ENCODE measurements at places on chromosomes 3 and 15.

DNA sequence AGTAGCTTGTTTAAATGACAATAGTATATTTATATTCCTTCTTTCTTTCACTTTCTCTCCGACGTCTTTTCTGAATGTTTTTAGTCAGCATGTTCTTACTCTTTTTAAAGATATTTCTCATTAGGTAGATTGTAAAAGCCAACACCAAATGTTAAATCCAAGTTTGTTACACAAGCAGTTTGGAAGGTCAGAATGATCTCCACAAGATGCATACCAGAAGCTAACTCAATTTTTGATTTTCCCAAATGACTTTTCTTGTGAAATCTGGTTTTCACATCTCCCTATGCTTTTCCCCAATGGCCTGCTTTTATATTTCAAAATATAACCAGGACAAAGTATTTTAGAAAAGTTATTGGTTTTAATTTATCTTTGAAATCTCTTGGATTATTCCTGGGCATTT, 49.7 kb upstream of the TPRG1 start:
- DNase-seq = no peak

DNA sequence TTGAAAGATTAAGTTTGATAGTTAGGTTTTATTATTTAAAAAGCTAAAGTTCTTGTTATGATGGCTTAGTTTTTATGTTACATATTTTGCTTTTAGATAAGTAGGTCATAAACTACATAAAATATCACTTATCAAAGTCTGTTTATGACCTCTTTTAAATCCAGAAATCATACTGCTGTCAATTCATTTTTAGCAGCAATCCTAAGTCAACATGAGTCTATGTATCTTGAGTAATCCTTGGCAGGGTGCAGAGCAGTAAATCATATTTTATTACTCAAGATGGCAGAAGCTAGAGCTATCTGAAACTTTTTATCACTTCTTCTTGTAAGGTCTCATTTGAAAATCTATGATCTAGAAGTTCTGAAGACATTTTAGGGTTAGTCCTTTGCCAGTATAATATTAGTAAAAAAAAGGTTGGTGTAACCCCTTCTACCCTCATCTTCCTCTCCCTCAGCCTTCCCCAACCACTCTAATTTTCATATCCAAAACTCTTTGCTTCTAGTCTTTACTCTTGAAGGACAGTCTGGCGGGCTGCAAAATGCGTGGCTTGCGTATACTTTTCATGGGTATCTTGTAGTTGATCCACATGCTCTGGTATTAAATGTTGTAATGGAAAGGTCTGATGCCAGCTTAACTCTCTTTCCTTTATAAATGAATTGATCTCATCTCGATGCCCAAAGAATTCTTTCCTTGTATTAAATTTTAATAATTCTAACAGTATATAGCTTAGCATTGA, 134.0 kb upstream of the THRB start:
- no peak for DNase-seq

DNA sequence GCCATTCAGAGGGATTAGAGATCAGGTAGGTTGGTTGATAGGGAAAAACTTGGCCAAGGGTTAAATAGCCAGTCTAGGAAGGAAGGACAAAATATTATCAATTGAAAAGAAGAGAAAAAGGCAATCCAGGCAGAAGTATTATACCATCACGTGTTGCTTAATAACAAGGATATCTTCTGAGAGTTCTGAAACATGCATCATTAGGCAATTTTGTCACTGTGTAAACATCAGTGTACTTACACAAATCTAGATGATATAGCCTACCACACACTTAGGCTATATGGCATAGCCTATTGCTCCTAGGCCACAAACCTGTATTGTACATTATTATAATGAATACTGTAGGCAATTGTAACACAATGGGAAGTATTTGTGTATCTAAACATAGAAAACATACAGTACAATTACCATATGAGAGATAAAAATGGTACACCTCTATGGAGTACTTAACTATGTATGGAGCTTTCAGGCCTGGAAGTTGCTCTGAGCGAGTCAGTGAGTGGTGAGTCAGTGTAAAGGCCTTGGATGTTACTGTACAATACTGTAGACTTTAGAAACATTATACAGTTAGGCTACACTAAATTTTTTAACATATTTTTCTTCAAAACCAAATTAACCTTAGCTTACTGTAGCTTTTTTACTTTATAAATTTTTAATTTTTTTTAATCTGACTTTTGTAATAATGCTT, 2.7 kb downstream of the TEX55 start:
- DNase-seq = no peak

GRCh38 chr15:26126819-26127387, 263.8 kb upstream of the ATP10A start:
- DNase-seq = no peak

- no peak for DNase-seq
Observed at GRCh38 chr15:85607842-85608241, 186.9 kb downstream of the KLHL25 start.

GRCh38 chr15:65369651-65370050, 8.2 kb downstream of the IGDCC3 start:
- DNase-seq = no peak

DNA sequence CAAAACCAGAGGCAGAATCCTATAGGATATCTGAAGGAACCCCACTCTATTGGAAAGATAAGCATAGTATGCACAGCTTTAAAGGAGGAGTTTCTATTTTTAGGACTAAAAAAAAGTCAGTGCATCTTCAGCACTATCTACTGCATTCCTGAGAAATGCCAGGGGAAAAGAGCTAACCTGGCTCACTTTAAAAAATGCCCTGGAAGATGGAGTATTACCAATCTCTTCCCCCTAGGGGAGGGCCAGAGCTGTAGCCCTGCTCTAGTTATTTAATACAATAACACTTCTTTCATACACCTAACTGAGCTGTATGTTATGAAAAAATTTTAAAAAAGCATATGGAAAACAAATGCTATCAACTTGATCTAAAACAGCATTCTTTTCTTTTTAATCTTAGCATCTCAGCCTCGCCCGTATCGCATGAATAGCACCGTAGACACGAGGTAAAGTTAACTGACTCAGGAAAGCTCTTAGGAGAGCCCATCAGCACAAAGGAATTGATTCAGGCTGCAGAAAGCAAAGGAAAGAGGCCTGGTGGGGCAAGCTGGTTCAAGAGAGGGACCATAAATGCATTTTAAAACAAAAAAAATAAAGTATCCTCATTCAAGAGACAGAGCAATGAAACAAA, 50.2 kb downstream of the TGM4 start:
- no peak for DNase-seq

GRCh38 chr3:85560088-85560785, 601.4 kb downstream of the CADM2 start:
- DNase-seq = no peak

- DNase-seq = peak; percentile 22
Observed at GRCh38 chr15:28977377-28978010, 91.7 kb downstream of the APBA2 start.

DNA sequence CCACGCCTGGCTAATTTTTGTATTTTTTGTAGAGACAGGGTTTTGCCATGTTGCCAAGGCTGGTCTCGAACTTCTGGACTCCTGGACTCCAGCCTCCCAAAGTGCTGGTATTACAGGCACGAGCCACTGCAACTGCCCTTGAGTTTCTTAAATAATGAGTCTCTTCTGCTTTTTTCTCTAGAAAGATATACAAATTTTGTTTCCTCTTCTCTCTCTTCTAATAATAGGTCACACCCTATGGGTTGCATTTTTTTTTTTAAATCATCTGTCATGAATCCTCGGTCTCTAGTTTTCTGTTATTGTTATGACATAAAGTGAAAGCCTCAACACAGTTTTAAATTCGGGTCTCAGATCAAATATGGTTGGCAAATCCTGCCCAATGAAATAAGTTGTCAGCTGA, 111.2 kb downstream of the IL12A start:
- DNase-seq = no peak

Measured in activated T-cell treated with anti-CD3 and anti-CD28 coated beads, Interleukin-2, amount 50 U/mL, for 24 hours (primary cell).